ENCODE measurements at places on chromosomes 1 and 21.

DNA sequence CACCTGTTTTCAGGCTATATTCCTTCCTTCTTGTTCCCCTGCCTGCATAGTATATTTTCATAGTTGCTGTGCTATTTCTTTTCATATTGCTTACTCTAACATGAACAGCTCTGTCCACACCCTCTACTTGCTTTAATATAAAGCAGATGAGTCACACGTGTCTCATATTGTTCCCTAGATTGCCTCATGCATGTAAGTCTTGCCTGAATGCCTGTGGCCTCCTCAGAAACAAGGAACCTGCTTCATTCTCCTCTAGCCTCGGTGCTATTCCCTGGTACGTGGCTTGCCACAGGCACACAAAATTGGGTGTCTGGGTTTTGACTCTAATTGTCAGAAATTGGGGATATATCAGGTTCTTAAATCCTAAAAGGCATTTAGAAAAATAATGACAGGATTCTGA, 16.5 kb upstream of the PKP1 start:
- peak; percentile 90 for DNase-seq

GRCh38 chr1:33465316-33465715, 7.1 kb upstream of the ZSCAN20 start:
- no peak for DNase-seq

DNA sequence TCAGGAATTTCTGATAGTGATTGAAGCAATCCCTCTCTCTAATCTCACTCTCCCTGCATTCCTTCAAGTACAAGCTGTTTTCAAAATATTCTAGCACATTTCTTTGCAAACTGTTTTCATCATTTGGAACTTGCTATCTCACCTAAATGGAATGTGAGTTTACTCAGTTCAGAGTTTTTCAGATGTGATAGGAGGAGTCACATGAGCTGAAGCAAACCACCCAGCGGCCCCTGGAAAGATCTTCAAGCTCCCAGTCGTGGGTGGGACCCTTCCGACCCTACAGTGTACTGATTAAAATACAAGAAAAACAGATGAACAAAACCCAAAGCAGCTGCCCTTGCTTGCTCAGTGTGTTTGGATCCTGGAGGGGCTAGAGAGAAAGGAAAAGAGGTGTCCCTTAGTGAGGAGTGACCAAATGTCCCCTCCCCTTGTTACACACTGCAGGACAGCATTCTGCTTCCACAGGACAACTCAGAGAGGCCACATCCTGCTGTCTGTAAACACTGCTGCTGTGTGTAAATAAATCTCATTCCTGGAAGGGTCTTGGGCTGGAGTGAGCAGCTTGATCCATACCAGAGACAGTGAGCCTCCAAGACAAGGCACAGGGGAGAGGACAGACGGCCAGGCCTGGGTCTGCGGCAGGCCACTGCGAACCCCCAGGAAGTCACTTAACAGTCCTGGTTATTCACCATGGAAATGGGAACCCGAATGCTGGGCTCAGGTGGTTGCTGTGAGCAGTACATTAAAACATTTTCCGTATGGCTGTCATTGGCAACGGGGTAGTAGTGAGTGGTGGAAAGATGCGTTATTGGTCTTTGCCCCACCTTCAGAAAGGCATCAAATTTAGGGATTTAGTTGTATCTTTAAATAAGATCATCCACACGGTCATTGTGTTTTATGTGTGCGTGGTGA, 229.2 kb downstream of the RHOU start:
- peak; percentile 13 for DNase-seq

- DNase-seq = no peak
These were observed 97.3 kb upstream of the BEND5 start for GRCh38 chr1:48873944-48874343.

- no peak for DNase-seq
These were observed 35.8 kb downstream of the S100B start for GRCh38 chr21:46569081-46569480.

- DNase-seq = no peak
These were observed 90.8 kb downstream of the VAV3 start for GRCh38 chr1:107874221-107874620.

DNA sequence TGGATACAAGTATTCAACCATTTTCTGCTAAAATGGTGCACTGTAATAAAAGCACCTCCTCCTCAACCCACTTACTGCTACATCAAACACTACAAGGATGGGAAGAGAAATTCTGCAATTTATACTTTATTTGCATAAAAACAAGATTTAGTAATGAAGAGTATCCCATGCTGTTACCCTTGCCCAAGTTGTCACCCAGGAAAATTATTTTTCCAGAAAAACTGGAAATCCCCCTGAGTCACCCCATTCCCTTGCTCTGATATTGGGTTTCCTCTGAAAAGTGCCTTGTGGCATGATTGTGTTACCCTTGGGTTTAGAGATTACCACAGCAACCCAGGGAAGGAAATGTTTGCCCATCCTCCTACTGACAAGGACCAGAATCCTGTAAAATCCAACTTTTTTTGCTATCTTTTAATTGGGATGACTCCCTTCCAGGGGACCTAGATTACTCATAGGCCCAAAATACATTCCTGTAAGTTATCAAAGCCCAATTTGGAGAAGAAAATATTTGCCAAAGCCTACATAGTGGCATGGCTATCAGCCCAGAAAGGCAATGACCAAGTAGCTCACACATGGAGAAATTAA, 16.5 kb upstream of the ZC3H11B start:
- no peak for DNase-seq

DNA sequence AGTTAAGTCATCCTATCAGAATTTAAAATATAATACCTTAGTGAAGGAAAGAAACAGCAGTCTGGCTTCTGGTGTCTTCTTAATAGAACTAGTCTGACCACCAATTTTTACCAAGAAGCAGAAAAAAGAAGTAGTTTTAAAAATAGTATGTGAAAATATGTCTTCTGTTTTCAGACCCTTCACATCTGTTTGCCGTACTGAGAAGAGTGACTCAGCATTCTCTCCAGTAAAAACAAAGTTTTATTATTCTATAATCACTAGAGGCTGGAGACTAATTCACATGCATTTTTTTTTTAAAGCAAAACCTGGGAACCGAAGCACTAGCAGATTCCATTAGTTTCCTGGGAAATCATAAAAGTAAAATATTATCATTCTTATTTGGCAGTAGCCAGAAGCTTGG, 163.8 kb downstream of the COL24A1 start:
- DNase-seq = no peak

GRCh38 chr1:240691501-240691900, 79.5 kb upstream of the GREM2 start:
- no peak for DNase-seq

DNA sequence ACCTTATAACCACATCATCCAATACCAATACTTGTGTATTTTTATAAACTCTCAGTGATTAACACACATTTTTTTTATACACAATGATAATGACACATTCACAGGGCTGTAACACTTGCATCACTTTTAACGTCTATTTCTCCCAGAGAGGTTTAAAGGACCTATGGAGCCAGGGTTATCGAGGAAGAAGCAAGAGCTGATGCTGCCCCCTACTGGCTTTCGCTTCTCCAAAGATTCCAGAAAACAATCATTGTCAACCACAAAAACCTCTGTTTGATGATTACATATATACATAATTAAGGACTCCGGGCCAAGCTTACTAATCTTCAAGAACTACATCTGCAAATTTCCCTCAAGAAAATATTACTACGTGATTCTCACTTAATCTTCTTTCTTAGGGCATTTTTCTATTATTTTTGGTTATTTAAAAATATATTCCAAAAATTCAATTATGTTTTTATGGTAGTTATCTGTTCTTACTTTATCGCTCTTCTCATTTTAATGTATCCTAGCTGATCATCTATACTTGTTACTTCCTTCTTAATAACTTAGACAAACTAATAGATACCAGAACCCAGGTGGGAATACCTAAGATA, 214.5 kb downstream of the VAV3 start:
- peak; percentile 56 for DNase-seq

- no peak for DNase-seq
These were observed 59.1 kb downstream of the ITPKB start for GRCh38 chr1:226679853-226680516.

GRCh38 chr1:119593805-119594204, 54.3 kb downstream of the ZNF697 start:
- DNase-seq = no peak

- no peak for DNase-seq
These were observed 101.8 kb downstream of the NFIA start for GRCh38 chr1:61184040-61184713.

- no peak for DNase-seq
These were observed 62.3 kb downstream of the CCDC185 start for GRCh38 chr1:223455470-223455869.

GRCh38 chr1:223785808-223786207, 59.9 kb downstream of the TP53BP2 start:
- no peak for DNase-seq

DNA sequence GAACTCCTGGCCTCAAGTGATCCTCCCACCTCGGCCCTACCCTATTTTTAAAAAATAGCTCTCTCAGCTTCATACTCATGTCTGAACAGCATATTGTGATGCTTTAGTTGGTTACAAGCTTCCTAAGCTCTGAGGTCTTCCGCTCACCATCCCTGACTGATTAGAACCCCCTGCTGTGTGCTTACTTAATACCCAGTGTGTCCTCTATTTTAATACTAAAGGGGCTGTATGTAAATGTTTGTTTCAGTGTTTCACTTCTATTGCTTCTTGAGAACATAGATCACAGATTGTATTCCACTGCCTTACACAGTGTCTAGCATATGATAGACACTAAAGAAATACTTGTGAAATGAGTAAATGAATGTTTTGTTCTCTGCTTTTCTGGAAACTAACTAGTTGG, 29.8 kb downstream of the ZYG11B start:
- DNase-seq = no peak

DNA sequence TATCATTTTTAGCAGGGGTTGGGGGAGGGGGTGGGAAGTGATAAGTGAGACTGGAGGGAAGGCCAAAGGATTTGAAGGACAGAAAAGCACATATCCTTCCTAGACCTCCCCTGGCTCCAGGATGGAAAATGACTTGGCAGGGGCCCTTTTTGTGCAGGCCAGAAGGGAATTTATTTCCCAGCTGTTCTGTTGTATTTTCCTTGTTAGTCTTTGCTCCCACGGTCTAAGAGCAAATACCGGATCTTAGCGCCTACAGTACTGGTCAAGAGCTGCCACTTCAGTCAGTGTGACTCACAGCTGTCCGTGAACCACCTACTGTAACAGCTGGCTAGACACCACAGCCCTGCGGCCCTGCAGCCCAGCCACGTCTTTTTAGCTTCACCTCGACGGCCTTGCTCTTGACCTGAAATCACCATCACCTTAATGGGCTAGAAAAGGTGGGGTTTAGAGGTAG, 51.0 kb upstream of the ERRFI1 start:
- DNase-seq = peak; percentile 54

GRCh38 chr1:193270996-193271395, 84.6 kb upstream of the B3GALT2 start:
- DNase-seq = no peak

- no peak for DNase-seq
These were observed 841 bp downstream of the CENPF start for GRCh38 chr1:214603819-214604252.

GRCh38 chr1:147748676-147749350, 11.6 kb downstream of the GJA5 start:
- no peak for DNase-seq

- no peak for DNase-seq
These were observed 21.7 kb downstream of the KCNK2 start for GRCh38 chr1:215104283-215104682.

DNA sequence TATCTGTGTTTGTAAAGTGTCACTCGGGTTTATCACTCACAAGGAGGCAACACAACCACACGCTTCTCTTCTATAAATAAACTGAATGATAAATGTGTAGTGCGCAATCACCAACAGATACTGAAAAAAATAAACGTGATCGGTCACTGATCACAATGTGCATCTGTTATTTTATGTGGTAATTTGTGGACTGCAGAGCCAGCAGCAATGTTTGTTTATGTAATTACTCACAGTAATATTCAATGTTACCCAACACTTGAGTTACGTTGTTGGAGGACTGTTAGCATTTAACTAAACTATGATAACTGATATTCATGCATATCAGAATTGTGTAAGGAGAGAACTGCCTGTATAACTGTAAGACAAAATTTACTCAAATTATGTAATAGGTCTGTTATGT, 129.6 kb downstream of the USH2A start:
- peak; percentile 85 for DNase-seq

DNA sequence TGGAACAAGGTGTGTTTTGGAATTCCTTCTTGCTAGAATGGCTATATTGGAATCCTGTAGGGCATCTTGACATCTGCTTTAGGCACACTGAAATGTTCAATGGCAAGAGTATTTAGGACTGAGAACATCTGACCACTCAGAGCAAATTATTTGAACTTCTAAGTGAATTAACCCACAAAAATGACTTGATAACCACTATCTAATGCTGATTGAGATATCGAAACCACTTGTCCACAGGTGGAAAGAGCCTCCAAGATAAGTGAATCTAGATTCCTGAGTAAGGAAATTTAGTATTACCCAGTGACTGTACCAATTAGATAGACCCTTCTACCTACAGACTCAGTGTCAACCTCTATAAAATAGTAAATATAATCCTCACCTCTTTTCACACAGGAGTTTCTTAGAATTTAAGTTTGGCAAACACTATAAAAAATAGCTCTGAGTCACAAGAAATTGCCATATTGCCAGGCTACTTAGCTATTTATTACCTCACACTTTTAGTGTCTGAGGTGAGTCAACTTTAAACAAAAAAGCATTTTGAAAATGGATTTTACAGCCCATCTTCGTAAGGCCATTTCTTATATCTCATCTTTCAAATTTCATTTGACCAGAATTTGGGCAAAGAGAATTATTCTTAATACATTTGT, 421.8 kb downstream of the PTBP2 start:
- DNase-seq = no peak

- no peak for DNase-seq
These were observed 29.3 kb upstream of the COL6A2 start for GRCh38 chr21:46068516-46069079.

DNA sequence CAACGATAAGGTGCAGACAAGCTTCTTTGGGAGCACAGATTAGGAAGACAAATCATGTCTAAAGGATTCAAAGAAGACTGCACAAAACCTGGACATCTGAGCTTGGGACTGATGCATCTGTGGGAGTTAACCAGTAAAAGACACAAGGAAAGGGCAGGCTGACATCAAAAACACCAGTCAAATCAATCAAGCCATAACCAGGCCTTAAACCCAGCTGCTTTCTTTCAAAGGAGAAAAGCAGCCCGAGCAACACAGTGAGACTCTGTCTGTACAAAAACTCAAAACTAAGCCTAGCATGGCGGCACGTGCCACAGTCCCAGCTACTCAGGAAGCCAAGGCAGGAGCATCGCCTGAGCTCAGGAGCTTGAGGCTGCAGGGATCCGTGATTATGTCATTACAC, 411.6 kb downstream of the SMYD3 start:
- DNase-seq = no peak

GRCh38 chr1:16229976-16230740, 6.8 kb downstream of the CPLANE2 start:
- no peak for DNase-seq

DNA sequence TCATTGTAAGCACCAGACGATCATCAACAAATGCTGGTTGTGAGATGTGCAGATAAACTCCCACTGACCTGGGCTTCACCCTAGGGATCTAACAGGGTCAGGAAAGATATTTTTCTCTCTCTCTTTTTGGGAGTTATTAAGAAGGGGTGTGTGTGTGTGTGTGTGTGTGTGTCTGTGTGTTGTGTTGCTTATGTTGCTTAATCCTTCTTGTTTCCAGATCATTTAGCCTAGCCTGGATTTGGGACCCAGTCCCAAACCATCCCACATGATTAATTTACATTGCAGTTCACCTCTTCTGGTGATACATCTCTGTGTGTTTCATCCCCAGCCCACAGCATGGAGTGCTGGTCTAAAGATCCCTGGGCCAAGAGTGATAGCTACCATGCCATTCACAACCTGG, 122.8 kb upstream of the IPO9 start:
- DNase-seq = no peak
